ENCODE measurements at places on chromosomes 5 and 9. TPM values are rescaled to one million over a fixed set of nuclear protein-coding genes. Genes with fewer than 3 reads are reported as not detected.

DNA sequence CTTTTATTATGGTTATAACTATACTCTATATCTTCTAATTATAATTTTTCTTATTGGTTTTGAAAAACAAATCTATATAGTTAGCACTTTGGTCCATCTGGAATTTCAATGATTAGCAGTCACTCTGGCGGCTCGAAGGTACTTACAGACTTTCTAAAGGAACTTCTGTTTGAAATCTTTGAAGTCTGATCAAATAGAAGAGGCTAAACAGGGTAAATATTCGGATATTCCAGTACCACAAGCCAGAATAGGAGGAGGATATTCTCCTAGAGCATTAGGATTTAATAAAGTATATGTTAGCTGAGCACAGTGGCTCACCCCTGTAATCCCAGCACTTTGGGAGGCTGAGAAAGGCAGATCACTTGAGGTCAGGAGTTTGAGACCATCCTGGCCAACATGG is 38.7 kb upstream of the HSD17B3 start:
- no peak for DNase-seq

DNA sequence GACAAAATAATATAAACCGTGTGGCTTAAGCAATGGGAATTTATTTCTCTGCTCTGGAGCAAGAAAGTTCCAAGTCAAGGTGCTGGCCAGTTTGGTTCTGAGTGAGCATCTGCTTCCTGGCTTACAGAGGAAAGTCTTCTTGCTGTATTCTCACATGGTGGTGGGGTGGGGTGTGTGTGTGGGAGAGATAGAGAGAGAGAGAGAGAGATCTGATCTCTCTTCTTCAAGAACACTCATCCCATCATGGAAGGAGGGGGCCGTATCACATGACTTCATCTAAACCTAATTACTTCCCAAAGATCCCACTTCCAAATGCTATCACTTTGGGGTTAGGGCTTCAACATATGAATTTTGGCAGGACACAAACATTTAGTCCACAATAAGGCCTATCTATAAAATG is 91.2 kb downstream of the PRR16 start:
- no peak for DNase-seq

DNA sequence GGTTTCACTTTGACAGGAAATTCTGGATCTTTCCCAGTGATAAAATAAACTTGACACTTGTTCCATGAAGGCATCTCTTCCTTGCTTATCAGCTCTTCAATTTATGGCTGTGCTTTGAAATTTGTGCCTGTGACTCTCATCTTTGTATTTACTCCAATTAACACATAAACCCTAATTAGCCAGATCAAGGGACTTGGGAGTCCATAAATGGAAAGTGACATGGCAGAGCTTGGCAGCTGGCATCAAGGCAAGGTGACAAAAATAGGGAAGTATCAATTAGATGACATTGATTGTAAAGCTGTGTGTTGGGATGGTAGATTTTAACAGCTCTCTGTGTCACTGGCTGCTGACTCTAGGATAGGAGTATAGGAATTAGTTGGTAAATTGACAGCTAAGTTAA is 133.9 kb downstream of the PBX3 start:
- DNase-seq: no peak

DNA sequence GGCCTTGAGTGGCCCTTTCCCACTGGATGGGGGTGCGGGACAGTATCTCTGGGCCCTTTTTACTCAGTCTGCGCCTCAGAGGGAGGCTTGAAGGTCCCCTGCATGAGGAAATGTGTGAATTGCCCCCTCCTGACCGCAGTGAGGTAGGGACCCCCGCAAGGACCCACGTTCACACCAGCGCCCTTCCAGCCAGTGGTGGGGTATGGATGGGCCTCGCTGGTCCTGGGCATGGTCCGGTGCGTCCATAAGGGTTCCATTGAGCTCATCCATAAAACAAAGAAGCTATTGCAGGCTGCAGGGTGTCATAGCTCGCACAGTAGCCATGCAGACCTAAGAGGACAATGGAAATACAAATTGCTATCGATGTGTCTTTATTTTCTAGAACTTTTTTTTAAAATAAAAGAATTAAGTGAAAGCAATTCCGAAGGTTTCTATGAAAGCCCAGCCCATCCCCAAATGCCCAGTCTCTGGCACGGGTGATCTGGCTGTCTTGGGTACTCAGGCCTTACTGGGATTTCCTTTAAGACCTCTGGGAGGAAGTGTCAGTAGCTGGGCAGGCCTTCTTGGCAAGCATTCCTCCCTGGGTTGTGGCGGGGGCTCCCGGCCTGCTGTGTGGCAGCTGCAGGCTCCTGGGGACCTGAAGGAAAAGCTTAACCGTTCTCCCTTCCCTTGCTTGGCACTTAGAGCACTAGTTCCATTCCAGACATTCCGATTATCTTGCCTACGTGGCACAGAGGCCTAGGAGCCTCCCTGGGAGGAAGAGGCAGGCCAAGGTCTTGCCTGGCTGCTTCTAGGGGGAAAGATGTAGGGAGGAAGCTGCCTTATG is 1.5 kb upstream of the SEMA5A start:
- DNase-seq: no peak

DNA sequence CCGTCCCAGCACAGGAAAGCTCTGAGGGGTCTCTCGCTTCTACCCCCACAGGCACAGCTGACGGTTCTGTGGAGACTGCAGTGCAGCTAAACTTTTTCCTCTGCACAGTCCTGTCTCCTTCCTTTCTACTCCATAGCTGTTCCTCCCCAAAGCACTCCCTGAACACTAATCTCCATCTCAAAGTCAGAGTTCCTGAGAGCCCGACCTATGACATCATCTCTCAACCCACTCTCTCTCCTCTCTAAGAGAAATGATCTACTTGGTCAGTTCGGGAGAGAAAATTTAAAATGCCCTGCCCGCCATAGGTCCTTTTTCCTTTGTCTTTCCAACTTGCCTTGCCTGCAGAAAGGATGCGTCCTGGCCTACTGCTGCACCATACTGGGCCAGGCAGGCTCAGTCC is 90.6 kb downstream of the FANCC start:
- DNase-seq: no peak

DNA sequence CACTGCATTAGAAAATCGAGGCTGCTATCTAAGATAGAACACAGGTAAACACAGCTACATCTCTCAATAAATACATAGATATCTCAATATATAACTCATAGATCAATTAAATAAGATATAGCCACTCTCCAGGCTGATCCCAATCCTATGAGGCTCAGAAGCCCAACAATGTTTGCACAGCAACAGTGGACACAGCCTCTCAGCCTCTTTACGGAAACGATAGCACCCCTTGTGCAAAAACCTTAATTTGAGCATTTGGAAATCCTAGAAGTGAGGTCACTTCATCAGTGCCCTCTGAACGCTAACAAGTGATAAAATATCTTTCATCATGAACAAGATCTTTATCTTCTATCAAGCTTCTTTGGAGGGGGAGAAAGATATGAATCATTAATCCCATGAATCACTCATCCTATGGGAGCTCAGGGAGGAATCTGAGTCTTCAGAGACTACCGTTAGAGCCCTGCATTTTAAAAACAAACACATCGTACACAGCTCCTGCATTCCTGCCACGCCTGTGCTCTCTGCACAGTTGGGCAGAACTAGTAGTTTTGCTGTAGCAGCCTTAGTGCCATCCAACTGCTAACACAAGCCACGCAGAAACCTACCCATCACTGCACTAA is 71.4 kb downstream of the MED27 start:
- DNase-seq: no peak

Gene OR1Q1
- not detected for total RNA-seq

Gene FCN1
- 5.3 TPM for total RNA-seq
